HCEC 1CT (cell line): ENCODE measurements at places on chromosomes 3 and 15.

DNA sequence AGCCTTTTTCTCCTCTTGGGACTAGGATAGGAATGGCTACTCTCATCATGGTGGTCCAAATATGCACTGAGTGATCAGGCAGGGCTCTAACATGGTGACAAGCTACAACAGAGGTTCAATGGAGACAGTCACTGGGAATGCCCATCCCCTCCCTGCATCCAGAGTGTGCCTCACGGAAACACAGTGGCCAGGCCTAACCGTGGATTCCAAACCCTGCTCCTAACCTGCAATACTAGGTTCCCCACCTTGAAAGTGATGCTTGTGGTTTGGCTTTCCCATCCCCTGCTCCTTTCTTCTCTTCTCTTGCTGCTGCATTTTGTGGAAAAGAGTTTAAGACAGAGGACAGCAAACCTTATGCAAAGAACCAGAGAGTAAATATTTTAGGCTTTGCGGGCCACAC, 75.0 kb upstream of the ABHD17C start:
- DNase-seq, result no peak

GRCh38 chr3:69143612-69144011, 21.2 kb upstream of the LMOD3 start:
- DNase-seq, result no peak

DNA sequence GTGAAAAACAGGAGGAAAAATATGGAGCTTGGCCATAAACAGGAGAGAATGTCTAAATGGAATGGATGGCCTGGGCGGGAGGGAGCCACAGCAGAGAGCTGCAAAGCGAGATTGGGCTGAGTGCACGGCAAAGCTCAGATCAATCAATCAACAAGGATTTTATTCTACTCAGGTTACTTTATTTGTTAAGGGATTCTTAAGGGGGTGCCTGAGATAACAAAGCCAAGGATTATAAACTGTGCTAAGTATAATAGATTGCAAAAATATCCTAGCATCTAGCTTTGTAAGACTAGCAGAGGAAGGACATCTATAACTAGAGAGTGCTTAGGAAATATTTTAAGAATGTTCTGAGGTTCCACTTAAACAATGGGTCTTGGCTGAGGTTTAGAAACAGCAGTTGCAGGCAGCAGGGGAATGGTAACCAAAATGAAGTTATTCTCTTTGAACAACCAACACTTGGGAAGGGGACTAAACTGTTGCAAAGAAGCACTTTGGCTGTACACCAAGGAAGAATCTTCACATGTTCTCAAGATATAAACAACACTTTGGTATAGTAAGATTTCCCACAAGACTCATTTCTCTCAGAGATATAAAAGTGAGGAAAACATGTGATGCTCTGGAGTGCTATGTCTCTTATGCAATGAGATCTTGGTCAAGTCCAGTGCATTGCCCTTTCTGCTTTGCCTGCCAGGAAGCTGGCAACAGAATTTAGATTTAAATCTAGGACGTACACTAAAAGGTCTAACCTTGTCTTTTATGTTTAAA, 35.5 kb downstream of the TMEM212 start:
- DNase-seq, result no peak

DNA sequence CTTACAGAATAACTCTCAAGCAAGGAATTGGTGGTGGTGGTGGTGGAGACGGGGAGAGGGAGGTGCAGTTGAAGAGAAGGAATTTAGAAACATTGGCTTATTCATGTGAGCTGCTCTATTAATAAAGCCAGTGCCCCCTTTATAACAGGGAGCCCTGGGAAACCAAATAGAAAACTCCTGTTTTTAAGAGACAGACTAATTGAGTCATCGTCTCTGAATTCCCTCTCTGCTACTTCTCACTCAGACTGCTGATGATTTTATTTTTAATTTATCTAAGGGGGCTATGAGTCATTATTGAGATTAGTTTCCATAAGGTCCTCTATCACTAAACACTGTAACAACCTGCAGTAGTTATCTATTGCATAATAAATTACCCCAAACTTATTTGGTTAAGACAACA, 145.9 kb upstream of the GALNT15 start:
- peak; percentile 24 for DNase-seq

DNA sequence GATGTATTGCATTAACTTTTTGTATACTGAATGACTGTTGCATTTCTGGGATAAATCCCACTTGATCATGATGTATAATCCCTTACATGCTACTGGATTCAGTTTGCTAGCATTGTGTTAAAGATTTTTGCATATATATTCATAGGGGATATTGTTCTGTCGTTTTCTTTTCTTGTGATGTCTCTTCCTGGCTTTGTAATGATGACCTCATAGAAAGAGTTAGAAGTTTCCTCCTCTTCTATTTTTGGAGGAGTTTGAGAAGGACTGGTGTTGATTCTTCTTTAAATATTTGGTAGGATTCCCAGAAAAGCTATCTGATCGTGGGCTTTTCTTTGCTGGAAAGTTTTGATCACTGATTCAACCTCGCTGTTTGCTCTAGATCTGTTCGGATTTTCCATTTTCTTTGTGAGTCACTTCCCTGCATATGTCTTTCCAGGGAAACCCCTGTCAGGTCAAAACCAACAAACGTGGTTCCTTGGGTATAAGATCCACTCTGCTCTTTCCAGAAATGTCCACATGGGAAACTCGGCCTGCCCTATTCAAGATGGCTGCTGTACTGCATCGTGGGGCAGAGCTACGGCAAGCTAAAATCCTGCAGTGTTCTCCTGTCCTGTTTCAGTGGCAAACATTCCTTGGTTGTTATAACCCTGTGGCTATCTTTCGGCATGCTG, 120.4 kb downstream of the GABRG3 start:
- DNase-seq, result no peak

GRCh38 chr3:152283492-152284381, 15.0 kb downstream of the MBNL1 start:
- no peak for DNase-seq

GRCh38 chr3:96657710-96658109, 156.7 kb upstream of the EPHA6 start:
- no peak for DNase-seq

DNA sequence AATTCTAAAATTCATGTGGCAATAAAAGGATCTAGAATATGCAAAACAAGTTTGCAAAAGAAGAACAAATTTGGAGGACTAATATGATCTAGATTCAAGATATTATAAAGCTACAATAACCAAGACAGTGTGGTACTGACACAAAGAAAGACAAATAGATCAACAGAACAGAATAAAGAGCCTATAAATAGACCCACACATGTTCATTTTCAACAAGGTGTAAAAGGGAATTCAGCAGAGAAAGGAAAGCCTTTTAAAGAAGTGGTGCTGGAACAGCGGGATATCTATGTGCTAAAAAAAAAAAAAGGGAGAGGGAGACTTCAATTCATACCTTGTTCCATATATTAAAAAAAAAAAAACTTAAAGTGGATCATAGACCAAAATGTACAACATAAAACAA, 149.0 kb downstream of the WDR76 start:
- no peak for DNase-seq

GRCh38 chr3:148861277-148861869, 3.7 kb upstream of the CPA3 start:
- peak; percentile 72 for DNase-seq

DNA sequence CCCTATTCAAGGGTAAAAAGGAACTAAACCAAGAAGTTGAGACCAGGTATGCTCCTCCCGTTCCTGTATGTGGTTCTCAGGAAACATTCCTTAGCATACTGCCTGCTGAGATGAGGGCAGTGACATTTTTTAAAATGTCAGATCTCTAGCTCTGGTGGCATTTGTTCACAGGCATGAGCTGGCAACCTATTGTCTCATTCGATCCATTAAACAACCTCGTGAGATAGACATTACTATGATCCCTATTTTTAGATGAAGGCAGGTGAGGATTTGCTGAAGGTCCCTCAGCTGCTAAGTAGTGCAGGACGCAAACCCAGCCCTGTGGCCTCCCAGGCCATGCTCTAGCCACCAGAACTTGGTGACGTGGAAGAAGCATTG, 74.9 kb downstream of the SIDT1 start:
- no peak for DNase-seq

GRCh38 chr15:96410175-96411055, 79.9 kb downstream of the NR2F2 start:
- no peak for DNase-seq

- no peak for DNase-seq
These were observed 346.8 kb upstream of the EPHA6 start for GRCh38 chr3:96467639-96468038.

DNA sequence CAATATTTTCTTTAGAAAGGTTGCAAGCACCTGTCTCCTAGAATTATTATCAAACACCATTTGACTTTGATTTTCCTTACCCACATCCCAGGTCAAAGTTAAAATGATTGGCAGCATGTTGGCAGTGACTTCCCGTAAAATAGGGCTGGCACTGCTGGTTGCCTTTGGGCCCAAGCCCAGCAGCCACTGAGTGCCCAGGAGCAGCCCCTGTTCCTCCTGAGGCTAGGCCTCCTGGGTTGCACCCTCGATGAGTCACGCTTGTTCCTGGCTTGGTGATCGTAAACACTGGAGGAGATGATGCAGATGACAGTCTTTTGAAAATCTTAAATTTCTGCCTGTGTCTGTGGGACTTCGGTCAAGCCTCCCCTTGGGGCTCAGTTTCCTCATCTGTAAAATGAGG, 290.0 kb downstream of the TLE3 start:
- DNase-seq, result no peak

DNA sequence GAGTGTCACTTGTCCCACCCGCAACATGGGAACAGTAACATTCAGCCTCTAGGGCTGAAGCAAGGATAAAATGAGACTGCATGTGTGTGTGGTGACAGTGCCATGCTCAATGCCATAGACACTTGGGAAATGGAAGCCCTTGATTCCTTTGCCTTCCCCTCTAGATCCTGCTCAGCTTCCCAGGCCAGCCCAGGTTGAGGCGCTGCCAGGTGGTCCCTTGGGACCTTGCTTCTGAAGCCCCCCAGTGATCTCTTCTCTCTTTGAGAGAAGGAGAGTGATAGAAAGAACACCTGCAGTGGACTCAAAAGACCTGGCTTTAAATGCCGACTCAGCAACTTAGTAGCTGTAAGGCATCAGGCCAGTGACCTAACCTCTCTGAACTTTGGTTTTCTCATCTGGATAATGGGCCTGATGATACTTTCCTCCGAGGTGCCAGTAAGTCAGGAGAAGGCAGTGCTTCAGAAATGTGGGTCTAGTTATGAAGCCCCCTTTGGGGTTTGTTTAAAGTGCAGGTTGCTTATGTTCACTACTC, 144.5 kb downstream of the RPLP1 start:
- no peak for DNase-seq

GRCh38 chr3:42822828-42823227, 13.6 kb downstream of the ACKR2 start:
- DNase-seq, result peak; percentile 12

DNA sequence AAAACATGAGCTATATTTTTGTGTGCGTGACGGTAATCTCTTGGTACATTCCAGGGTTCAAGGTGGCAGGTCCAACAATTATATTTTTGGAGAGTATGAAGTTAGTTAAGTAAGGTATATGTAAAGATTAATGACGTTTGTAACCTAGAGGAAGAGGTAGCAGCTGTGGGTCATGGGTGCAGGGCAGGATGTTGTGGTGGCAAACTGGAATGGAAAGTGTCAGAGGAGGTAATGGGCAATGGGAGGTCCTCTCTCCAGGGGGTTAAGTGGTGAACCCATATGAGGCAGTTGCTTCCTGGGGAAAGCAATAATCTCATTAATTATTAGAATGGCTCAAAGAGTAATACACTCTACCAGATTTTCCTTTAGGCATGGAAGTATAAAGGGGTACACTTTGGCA, 1.0 kb upstream of the CD200R1L start:
- no peak for DNase-seq

GRCh38 chr15:93195109-93195508, 106.1 kb upstream of the RGMA start:
- DNase-seq, result no peak

DNA sequence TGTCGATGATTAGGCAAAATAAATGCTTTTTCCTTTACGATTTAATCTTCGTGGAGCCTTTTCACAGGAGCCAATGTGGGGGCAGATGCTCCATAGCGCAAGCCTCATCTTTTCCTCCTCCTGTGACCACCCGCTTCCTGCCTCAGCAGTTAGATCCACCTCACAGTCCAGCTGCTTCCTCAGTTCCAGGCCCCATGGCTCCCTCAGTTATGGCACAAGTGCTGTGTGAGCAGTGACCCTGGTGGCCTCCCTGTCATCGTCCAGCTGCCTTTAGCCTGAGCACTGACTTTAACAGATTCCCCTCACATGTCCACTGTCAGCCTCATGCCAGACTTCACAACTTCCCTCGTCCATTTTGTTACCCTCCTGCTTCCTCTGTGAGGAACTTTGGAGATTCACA, 424.6 kb upstream of the GBE1 start:
- DNase-seq, result no peak

- DNase-seq, result no peak
These were observed 7.5 kb downstream of the TAFA4 start for GRCh38 chr3:68924897-68925296.

DNA sequence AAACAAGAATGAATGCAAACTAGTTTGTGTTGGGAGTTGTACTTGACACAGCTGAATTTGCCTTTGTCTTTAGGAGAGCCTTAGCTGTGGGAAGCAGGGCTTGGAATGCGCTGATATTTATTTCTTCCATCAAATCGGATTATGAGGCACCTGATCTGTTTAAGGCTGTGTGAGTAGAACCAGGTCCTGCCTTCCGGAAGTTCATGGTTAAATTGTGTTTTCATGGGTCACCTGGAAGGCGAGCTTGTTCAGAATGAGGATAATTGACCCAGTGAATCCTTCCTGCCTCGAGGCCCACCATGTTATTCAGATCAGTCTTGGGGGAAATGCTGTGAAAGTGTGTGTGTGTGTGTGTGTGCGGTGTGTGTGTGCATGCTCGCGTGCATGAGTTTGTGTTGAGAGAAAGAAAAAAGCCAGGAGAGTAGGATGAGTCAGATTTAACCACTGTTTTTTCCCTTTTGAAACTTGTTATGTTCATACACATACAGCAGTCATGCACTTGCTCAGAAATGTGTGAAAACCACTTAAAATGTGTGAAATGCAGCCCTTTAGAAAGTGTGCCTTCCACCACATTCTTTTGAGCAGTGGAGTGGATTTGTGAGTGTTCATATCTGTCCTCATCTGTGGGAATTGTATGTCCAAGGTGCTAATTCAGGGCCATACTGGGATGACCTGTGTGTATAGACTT, 36.7 kb downstream of the SMAD3 start:
- DNase-seq, result peak; percentile 54

DNA sequence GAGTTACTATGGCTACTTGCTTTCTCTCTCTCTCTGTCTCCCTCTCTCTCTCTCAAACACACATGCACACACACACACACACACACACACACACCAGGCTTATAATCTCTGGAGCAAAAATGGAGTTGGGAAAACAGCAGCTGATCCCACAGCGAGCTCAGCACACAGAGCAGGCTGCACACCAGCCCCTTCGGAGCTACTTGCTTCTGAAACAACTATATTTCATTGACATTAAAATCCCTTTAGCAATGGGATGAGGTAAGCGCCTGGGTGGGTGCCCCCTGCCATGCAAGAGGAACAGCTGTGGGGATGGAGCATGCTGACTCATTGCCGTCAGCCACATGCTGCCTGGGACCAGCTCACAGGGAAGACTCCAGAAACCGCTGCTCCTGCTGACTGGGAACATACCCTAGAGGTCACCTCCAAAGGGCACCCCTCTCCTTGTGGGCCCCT, 45.7 kb downstream of the B3GNT5 start:
- DNase-seq, result peak; percentile 94
